Prostate gland (tissue), 2 donors: ENCODE measurements at places on chromosomes 6 and 20.
A peak's percentile ranks its signal among the peaks of the same experiment; 100 is the strongest.

- no peak for DNase-seq
Observed at GRCh38 chr6:73393278-73393677, 1.4 kb upstream of the DDX43 start.

DNA sequence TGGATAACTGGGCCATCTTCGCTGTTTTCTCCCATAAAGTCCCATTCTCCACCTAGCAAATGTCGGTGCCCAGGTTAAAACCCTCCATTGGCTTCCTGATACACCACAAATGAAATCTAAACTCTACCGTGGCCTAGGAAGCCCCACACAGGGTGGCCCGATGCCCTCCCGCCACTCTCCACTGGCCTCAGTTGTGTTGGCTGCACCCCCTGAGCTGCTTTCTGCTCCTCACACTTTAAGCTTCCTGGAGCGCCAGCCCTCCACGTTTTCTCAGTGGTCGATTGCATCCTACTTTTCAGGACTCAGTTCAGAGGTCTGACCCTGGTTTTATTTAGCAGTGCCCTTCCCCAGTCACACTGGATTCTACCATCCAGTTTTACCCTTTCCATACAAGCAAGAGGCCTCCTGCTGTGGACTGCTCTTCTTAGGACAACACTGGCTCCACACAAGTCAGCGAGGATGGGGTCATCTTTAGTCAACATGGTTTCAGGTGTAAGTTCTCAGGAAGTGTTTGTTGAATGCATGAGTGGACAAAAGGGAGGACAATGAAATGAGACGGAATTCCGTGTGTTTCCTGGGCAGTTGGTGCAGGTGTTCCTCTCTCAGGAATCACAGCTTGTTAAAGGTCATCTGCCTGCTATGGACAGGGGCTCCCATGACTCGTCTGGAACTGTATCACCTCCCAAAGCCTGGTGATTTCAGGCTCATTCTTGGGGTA is 124.1 kb downstream of the SULF2 start:
- no peak for DNase-seq

DNA sequence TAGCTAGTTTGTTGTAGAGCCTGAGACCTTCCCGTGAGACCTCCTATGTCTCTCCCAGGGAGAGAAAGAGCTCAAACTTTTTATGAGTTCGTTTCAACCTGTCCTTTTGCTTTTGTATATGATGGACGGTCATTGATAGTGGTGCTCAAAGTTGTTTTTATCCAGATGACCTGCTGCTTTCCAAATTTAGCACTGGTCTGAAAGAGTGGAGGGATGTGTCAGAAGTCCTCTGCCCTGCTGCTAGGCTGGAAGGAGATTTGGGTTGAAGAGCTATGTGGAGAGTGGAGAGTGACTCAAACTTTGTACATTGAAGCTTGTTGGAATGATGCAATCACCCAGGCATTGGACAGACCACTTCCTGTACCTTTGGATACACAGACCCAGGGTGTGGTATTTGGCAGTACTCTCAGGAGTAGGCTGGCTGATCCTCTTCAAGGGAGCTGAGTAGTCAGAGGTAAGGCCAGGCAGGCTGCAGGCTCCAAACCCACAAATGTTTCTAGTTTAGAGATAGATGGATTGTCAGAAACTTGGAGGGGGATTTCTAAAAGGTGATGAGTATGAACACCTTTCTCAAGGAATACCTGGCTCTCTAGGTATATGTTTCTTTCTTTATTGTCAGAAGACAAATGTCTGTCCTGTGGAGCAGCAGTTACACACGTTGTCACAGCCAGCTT is 49.4 kb upstream of the RREB1 start:
- DNase-seq = peak; percentile 90

- DNase-seq = peak; percentile 3
Observed at GRCh38 chr20:41174782-41175181, 37.4 kb downstream of the PLCG1 start.

- no peak for DNase-seq
Observed at GRCh38 chr6:170090561-170090960, 200.3 kb downstream of the DLL1 start.

- no peak for DNase-seq
Observed at GRCh38 chr20:64119681-64120341, 12.4 kb upstream of the NPBWR2 start.

DNA sequence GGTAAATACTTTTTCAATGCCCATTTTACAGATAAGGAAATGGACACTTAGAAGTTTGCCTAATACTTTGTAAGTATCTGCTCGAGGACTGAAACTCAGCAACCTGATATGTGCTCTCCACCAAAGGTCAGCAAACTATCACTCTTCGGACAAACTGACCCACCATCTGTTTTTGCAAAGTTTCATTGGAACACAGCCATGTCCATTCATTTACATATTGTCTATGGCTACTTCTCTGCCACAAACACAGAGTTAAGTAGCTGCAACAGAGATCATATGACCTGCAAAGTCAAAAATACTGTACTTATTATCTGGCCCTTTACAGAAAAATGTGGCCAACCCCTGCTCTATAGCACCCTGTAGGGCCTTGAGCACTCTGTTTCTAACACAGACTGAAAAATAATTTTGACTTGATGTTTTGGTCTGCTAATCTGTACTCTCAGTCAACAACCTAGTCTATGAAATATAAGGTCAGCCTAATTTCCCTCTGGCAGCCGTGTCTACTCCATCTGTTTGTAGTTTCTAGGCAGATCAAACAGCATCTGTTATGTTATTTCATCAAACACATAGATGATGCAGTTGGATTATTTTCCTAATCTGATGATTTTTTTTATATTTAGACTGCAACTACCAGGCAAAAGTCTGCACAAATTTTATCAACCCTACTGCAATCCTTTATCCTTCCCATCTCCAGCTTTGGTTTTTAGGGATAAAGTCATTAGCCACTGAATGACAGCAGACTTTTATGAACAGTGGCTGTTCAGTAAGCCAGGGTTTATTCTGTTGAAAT is 41.4 kb upstream of the BEND6 start:
- no peak for DNase-seq
